ENCODE measurements at places on chromosomes 3 and 15.

DNA sequence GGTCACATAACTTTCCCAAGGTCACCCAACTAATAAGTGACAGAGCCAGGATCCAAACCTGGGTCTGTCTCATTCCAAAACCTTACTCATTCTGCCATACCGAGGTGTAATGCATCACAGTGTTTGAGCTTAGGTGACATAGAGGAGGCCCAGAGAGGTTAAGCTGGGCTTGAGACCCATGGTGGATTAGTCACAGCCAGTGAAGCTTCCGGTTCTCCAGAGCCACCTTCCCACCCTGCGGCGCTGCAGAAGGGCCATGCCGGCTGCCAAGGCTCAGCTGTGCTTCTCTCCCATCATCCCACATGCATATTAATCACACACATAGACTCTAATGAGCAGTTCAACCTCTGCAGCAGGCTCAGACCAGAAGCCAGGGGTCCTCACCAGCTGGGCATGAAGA, 42.2 kb downstream of the SPSB4 start:
- no peak for DNase-seq

DNA sequence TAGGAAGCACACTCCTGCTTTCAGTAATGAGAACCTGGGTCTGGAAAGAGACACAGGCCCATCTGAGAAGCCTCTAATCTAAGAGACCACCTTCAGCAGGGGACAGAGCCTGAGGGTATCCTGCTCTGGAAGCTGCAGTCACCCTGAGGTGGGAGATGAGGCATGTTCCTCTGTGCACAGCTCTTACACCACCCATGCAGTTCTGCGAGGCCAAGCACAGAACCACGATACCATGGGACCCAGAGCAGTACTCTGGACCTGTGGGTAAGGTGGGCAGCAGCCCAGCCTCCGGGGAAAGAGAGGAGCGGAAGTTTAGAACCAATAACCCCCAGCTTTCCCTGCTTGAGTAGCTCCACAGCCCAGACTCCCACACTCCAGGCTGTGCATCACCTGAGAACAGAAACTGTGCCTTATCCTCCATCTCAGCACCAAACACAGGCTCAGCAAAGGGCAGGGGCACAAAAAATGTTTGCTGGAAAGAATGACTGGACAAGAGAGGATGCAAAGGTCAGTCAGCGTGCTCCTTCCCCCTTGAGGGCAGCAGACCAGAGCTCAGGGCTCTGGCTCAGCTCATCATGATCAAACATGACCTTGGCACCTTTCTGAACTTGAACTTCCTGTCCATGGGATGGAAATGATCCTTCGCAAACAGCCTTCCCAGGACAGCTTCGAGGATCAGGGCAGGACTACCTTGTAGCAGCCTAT, 43.1 kb downstream of the RBPMS2 start:
- no peak for DNase-seq

- DNase-seq: no peak
Observed at GRCh38 chr3:124428372-124429128, 301.7 kb upstream of the UMPS start.

DNA sequence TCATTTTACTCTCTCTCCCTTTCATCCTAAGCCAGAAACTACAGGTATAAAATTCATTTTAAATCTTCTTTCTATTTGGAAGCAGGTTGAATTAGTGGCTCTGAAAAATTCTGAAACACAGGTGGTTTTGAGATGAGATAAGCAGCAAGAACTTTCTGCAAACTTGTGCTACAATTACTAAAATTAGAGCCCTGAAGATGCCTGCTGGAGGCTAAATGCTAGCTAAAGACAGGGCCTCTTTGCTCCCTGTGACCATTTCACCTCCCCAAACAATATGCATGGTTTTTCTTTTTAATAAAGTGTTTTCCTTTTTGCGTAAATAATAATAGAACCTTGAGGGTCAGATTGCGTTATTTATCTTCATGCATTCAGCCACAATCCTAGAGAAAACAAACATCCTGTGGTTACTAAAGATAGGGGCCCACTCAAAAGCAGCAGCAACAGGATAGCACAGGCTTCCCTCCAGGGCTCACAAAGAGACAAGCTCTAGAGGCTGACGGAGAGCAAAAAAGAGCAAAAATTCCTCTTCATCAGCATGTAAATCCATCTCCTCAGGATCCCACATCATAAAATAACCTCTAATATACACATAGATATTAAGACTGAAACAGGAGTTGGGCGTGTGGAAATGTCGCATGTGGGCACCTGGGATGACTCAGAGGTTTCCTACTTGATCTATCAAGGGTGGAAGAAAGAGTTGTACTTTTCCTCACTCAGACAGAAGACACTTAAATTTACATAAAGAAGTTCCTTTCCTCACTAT, 26.5 kb upstream of the CP start:
- DNase-seq: no peak
